ENCODE measurements at places on chromosomes 2 and 18. TPM values are rescaled to one million over a fixed set of nuclear protein-coding genes. Genes with fewer than 3 reads are reported as not detected.
A peak's percentile ranks its signal among the peaks of the same experiment; 100 is the strongest.

- DNase-seq, result no peak
Observed at GRCh38 chr18:12703664-12704063, 822 bp downstream of the PSMG2 start.

DNA sequence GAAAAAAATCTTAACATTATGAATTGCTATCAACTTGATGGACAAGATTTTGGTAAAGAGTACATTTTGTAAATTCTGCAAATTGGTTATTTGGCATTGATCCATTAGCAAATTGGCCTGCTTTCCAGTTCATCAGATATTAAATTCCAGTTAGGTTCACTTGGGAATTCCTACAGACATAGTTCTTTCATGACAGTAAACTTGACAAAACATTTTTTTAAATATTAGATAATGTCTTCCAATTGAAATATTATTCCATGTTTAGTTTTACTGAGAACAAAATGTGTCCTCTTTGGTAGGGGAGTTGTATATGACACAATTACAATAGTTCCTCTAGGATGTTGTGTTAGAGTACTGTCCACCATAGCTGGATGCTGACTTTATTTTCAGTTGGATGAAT lies 141.9 kb downstream of the LCLAT1 start:
- no peak for DNase-seq

GRCh38 chr2:39524756-39525635 lies 87.9 kb upstream of the MAP4K3 start:
- DNase-seq, result no peak

DNA sequence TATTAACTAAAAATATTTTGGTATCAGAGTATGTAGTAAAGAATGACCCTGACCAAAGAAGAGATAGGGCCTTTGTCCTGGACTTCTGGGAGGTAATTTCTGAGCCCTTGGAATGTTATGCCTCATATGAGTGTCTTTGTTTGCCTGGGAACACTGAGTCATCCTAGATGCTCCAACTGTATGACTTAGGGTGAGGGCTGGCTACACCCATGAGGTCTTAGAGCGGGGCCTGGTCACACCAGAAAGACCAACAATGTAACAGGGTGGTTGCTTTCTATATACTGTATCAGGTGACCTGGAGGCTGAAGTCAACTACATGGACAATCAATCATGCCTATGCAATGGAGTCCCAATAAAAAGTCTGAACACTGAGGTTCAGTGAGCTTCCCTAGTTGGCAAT lies 253.1 kb downstream of the MBD2 start:
- DNase-seq, result no peak

DNA sequence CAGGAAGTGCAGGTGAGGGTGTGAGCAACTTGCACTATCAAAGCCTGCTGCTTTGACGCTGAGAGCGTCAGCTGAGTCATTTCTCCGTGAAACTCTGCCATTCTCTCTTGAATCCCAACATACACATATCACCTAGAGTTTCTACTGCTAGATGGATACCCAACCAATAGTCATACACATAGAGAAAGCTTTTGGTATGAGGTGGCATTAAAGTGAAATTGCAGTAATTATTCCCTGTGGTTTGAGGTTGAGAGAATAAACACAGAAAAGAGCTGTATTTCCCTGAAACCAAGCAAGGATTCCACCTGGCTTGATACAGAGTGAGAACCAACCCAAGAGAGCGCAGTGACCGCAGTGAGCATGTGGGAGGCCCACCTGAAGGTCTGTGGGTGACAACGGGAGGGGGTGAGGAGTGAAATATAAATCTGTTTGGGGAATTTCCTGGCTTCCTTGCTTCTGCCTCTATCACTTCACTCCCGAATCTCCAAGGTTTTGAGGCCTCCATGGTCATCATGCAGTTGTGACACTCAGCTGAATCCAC lies 28.8 kb upstream of the TMEM18 start:
- no peak for DNase-seq

DNA sequence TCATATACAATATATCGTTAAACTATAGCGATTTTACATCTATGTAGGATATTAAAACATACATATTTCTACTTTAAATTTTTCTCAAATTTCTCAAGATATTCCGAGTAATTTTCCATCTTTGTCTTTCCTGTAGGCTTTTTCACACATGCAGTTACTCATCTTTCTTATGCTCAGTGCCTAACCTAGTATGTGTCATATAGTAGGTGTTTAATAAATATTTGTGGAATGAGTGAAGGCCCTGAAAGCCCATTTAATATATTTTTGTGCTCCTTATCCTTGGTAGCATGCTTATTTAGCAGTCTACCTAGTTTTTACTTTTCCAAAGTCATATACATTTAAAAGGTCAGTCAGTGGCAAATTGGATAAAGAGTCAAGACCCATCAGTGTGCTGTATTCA lies 67.3 kb downstream of the ITGB6 start:
- DNase-seq, result no peak

- peak; percentile 76 for DNase-seq
Observed at GRCh38 chr2:28395334-28396061, 2.8 kb downstream of the FOSL2 start.

GRCh38 chr2:172740856-172741255 lies 5.2 kb downstream of the RAPGEF4 start:
- no peak for DNase-seq

DNA sequence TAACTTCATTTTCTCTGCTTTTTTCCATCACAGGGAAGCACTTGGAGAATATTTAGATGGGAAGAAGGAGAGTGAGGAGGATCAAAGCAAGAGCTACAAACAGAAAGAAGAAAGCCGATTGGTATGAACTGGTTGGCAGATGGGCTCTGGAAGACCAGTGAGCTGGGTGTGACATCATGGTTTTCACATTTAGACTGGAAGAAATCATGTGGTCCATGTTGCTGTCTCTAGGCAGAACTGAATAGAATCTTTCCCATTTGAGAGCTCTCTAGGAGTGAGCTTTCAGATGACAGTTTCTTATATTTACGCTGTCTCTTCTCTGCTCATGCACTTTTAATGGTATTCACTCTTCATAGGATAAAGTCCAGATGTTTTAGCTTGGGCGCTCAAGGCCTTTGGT lies 12.6 kb downstream of the DRC1 start:
- DNase-seq, result no peak

DNA sequence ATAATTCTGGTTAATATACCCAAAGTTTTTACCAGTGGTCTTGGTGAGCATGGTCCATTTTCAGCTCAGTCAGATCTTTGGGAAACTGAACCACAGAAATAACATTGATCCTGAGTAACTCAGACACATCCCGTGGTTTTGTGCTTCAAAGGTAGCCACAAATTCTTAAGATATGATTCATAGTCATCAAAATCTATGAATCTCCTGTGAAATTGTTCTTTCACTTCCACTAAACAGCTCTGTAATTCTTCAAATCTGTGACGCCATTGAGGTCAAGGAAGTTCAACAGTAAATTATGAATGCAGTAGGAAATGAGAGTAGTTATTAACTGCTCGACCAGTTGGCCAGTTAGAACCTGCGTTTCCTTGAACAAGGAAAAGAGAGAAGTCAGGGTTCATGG lies 147.3 kb downstream of the IRS1 start:
- no peak for DNase-seq

GRCh38 chr2:74744731-74745515 lies 89.0 kb upstream of the HK2 start:
- DNase-seq, result no peak

DNA sequence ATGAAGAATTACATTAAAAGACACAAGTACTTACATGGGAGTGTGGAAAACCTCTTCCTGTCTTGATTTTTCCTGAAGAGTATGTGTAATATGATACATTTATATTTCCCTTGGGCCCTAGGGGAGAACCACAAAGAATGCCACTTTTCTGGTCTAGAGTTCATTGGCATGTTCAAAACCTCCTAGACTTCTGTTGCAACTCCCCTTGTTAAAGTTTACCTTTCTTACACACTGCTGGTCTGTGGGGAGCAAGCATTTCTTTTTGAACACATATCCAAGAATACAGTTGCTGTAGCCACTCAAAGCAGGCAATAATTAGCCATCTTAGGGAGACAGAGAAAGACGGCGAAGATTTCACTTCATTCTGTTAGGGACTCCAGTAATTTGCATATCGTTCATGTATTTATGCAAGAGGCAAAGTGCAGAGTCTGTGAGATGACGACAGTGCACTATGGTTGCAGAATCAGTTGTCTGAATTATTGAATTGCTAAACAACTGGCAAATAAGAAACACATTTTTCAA lies 103.5 kb downstream of the NOL4 start:
- DNase-seq, result no peak

- DNase-seq, result no peak
Observed at GRCh38 chr2:26349690-26350089, 3.1 kb upstream of the ADGRF3 start.

GRCh38 chr2:158835431-158835830 lies 40.3 kb downstream of the DAPL1 start:
- no peak for DNase-seq

DNA sequence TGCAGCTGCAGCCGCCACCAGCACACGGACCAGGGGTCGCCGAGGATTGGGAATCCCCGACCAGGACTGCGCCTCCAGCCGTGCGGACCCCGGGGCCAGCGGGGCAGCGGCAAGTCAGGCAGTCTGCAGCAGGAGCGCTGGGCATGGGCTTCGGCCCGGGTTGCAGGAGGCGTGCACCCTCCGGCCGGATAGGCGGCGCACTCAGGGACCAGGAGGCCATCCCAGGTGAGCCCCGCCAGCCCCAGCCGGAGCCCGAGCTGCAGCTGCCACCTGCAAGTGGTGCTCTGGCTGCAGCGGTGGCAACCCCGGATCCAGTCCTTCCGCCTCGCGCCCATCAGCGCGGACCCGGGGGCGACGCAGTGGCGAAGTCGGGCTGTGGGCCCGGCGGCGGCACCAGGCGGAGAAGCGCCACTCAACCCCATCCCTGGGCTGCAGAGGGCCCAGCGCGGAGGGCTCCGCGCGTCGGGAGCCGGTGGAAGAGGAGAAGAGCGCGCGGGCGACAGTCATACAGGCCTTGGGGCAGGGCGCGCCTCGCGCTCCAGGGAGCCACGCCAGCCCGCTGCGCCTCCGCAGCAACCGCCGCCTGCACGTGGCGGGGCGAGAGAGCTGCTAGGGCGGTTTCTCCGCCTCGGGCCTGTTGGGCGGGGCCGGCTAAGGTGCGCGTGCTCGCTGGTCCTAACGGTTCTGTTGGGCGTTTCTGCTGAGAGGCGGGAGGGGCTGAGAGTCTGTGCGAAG lies 73.8 kb downstream of the RPIA start:
- no peak for DNase-seq

GRCh38 chr2:10271509-10271908 lies 31.2 kb upstream of the HPCAL1 start:
- no peak for DNase-seq

- DNase-seq, result no peak
Observed at GRCh38 chr2:223787358-223787757, 50.0 kb downstream of the AP1S3 start.

DNA sequence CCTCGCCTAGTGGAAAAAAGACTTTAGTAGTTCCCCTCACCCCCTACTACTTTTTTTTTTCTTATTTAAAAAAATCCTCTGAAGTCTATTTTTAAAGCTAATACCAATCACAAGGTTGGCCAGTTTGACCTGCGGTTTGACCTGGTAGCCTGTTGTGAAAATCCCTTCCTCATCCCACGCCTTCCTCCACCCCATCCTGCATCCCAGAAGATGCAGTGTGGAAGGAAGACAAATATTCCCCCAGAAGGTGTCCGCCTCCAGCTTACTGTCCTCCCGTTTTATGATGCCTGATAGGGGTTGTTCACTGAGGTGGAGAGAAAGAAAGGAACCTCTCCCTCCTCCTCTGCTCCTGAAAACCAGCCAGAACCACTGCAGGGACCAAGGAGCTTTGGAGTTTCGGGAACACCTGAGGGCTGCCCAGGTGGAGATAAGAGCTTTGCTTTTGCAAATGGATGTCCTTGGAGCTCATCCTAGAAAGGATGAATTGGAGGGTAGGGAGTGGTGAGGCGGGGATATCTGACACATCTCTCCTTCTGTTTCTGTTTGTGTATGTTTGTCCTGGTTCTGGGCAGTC lies 909 bp downstream of the ATP6V1C2 start:
- no peak for DNase-seq

DNA sequence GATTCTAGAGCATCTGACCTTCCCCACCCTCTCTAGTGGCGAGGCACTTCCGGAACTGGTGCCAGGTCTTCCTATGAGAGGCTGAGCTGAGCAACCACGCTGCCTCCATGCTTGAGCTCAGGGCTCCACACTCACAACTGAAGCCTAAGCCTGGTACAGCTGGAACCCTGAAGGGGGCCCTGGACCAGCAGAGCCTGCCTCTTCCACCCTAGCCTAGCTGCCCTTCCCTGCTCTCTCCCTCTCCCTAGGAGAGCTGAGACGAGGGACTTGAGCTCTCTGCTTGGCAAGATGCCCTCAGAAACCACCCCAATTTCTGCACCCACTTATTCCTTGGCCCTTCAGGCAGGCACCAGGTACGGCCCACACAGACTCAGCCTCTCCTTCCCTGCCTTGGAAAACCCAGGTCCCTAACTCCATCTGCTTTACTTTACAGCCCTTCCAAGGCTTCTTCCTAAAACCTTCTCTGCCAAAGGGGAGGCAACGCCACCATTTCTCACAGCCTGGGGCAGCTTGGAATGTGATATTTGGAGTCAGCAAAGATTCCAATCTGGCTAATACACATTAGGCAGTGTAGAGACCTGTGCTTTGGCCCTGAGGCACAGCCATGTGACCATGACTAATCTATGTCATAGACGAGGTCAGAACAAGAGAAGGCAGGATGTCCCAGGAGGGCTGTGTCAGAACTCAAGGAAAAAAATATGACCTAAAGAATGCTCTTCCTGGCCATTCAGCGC lies 18.8 kb downstream of the COX7A2L start:
- DNase-seq, result peak; percentile 54

DNA sequence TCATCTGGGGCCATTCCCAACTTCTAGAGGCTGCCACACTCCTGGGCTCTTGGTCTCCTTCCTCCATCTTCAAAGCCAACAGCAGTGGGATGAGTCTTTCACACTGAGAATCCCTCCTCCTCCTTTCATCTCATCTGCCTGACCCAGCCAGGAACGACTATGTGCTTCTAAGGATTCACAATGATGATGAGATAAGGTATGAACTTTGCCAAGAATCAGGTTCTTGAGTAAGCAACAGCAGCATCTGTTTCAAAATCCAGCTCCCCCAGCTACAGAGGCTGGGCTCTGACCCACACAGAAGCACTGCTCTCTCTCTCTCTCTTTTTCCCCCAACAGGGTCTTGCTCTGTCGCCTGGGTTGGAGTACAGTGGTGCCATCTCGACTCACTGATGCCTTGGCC lies 46.4 kb downstream of the TIMM21 start:
- DNase-seq, result no peak

GRCh38 chr2:56705713-56706112 lies 521.9 kb downstream of the CCDC85A start:
- DNase-seq, result no peak

GRCh38 chr18:35155398-35156117 lies 85.3 kb upstream of the ZNF397 start:
- no peak for DNase-seq

The REG1B gene
- total RNA-seq, result not detected

The MBOAT2 gene
- total RNA-seq, result 34.4 TPM

The ABCB11 gene
- not detected for total RNA-seq

The RBMS1 gene
- 149 TPM for total RNA-seq

The CD8B2 gene
- total RNA-seq, result not detected

The CPS1 gene
- total RNA-seq, result 6.4 TPM

The GPR155 gene
- 3.8 TPM for total RNA-seq

The PHLPP1 gene
- total RNA-seq, result 32.4 TPM

The AQP12A gene
- not detected for total RNA-seq

The STON1 gene
- total RNA-seq, result 66.8 TPM

All from uterus (tissue), 4 donors.